ENCODE measurements at places on chromosomes 4 and X.

- peak; percentile 46 for DNase-seq
These were observed 26.9 kb downstream of the UTP14A start for GRCh38 chrX:129932821-129933321.

- DNase-seq = no peak
These were observed 101.5 kb downstream of the MXRA5 start for GRCh38 chrX:3244955-3245354.

DNA sequence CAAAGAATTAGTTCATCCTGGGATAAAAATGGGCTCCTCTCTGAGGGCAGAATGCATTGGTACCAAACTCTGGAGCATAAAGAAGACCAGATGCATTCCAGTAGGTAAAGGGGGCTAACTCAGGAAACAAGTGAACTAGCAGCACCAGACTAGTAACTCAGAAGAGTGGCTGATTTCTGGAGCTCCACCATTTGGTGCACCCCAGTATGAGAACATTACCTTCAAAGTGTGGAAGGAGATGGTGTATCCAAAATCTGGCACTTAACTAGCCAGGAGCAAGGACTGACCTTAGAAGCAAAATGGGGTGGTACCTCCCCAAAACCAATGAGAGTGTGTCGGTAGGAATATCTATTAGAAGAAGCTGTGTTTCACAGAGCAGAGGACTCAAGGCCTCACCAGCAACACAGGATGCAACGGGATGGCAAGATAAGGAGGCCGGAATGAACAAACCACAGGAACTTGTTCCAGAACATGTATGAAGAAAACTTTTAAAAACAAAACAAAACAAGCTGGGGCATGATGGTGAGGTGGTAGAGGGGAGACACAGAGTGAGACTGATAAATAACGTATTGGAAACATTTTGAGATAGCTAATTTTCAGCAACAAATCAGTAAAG lies 142.3 kb downstream of the INPP4B start:
- no peak for DNase-seq

- no peak for DNase-seq
These were observed 4.4 kb downstream of the GPC3 start for GRCh38 chrX:133980832-133981588.

DNA sequence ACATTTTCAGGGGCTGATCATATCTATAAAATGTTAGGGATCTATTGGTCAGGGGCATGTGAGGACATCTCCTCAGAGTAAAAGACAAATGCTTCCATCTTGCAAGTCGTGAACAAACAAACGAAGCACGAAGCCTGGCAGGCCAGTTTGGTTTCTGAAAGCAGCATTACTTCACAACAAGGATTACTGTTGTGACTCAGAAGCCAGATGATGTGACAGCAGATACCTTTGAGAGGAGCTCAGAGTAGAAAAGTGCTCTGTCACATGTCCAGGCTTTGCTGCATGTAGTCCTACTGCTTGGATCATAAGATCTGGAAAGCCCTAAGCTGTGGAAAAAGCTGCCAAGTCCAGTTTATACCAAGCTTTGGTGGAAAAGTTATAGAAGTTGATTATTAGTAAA lies 1827.2 kb downstream of the ARAP2 start:
- no peak for DNase-seq

DNA sequence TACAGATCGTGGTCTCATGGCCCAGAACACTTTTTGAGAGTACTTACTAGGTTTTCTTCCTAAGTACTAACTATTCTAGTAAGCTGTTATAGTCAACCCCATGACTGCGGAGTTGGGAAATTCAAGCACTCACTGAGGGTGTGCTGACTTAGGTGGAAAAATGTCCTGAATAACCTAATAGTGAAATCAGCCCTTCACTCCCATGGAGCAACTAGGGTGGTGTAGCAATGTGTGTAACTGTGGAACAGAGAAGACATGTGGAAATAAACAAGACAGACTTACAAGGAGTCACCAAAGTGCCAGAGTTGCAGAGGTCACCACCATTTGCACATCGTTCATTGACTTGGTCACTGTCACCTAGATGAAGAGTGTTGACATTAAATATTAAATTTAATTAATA lies 12.1 kb upstream of the VSIG4 start:
- no peak for DNase-seq

GRCh38 chr4:28241021-28241420 lies 1380.4 kb downstream of the STIM2 start:
- no peak for DNase-seq

DNA sequence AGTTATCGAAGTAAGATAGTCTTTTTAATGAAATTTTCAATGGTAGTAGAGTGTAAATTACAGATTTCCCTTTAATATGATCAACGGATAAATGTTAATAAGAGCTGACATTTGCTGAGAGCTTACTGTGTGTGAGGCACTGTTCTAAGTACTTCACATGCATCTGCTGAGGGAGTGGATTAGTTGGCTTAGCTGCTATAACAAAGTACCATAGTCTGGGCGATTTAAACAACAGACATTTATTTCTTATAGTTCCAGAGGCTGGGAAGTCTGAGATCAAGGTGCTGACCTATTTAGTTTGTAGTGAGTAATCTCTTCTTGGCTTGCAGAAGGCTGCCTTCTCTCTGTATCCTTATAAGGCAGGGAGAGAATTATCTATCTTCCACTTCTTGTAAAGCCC lies 174.3 kb downstream of the CEP135 start:
- DNase-seq = no peak

DNA sequence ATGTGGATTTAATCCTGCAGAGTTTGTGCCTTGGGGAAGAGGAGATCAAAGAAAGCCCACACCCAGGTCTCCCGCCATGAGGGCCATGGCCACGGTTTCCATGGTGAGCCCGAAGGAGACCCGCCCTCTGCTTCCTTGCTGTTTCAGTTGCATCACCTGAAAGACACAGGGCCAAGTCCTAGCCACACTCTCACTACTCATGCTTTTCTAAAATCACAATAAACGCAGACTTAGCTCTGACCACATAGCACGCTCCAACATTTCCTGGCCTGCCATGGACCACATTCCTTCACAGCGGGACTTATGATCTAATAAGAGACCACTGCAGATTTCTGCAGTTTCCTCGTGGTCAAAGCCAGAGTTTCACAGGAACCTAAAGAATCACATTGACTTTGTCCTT lies 426.0 kb upstream of the NR3C2 start:
- DNase-seq = no peak

DNA sequence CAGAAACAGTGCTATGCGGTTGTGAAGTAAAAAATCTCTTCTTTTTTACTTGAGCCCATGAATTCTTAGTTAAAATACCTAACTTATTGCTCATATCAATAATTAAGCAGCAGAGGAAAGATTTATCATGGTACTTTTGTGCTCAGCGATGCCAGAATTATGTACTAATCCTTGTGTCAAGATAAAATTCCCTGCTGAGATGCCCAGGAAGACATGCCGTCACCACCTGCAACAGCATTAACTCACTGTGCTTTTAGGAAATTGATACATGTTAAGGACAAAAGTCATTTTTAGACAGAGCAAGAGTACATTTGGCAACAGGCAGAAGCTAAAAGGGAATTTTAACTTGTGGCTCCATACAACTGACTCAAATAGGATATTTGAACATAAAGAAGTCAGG lies 138.9 kb downstream of the NPNT start:
- DNase-seq = no peak

GRCh38 chr4:16117164-16117563 lies 33.3 kb upstream of the PROM1 start:
- no peak for DNase-seq

DNA sequence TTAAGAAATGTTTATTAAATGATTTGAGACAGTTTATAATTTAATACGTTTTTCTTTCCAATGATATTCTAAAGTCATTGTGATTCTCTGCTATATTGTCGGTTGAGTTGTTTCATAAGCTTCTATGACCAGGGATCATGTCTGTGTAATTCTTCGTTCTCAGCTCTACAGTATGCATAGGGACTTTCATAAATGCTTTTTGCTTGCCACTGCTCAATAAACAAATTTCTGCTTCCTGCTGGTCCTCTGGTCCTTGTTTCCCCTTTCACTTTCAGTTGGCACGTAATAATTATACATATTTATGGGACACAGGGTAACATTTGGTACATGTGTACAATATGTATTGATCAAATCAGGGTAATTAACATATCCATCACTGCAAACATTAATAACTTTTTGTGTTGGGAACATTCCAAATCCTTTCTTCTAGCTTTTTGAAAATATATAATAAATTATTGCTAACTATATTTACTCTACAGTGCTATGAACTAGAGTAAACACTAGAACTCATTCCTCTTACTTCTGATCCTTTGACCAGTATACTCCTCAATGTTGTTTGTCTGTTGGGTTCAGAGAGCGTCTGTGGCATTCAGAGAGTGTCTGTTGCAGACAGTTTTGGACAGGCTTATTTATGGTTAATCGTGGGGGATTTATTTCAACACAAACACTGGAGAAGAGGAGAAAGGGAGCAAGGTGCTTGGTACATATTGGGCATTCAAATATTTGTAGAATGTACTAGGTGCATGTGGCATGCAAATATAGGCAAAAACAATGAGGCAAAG lies 68.3 kb upstream of the SPANXB1 start:
- DNase-seq = no peak

DNA sequence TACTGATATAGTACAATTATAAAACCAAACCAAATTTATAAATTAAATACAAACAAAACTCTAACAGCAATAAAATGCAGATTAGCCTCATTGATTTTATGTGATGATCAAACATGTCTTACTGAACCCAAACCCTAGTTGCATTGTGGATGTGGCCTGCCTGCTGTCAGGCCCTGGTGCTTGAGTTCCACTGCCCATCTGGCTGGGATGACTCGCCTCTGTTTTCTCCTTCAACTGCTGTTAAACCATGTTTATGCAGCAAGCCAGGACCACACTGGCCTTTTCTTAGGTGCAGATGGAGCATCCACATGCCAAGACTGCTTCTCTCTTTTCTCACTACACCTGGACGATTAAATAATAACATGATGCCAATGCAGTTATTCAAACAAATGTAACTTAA lies 22.6 kb downstream of the NAP1L5 start:
- DNase-seq = no peak

DNA sequence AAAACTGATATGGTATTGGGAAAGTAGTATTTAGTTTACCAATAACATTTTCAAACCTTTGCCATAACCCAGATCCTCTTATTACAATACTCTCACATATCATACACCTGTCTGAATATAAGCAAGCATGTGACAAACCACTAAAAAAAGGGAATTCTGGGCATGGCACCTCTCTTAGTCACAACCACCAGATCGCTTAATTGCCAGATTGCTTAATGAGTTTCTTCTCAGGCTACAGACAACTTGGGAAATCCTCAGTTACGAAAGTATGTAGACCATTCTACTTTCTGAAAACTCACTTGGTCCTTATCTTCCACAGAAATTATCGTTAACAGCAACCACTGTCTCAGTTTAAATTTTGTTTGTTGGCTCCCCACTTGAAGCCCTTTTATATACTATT lies 2.1 kb downstream of the NAF1 start:
- no peak for DNase-seq

DNA sequence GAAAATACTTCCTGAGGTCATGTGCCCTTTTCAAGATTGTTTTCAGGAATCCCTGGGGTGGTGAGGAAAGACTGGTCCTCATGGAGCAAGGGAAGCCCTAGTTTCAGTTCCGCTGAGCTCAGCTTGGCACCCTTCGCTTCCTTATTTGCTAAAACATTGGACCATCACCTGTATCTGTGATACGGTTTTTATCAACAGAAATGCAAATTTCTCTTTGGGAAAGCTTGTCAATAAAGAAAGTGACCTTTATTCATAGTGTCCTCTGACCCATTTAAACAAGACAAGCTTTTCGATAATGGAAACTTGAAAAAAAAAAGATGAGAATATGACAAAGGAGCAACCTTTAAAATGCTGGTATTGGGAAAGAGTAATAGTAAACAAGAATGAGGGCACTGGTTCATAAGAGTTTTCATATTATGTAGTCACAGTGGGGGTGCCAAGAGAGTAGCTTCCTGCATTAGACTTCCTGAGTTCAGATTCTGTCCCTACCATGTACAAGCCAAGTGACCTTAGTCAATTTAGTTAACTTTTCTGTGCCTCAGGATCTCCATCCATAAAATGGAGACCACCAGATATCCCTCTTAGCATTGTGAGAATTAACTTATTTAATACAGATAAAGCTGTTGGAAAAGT lies 57.0 kb upstream of the RAI2 start:
- DNase-seq = no peak

- no peak for DNase-seq
These were observed 886.9 kb downstream of the FAM133A start for GRCh38 chrX:94560930-94561329.

DNA sequence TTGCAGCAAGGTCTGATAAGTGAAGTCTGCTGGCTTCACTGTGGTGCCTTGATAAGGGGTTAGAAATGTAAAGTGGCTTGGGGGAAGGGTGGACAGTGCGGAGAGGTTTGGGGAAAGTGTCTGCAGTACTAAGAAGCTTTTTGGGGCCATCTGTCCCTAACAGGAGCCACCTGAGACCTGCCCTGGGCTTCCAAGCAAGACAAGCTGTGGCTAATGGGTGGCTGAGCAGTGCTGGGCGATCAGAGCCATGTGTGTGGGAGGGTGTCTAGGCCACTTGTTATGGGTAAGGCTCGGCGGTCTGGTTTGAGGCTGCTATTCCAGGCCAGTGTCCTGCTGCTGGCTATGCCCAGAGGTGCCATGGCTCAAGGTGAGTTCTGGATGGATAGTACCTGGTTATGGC lies 185.4 kb upstream of the MTMR8 start:
- no peak for DNase-seq

GRCh38 chr4:15765391-15765790 lies 12.7 kb upstream of the CD38 start:
- no peak for DNase-seq

GRCh38 chr4:17336986-17337385 lies 174.9 kb downstream of the QDPR start:
- DNase-seq = no peak

DNA sequence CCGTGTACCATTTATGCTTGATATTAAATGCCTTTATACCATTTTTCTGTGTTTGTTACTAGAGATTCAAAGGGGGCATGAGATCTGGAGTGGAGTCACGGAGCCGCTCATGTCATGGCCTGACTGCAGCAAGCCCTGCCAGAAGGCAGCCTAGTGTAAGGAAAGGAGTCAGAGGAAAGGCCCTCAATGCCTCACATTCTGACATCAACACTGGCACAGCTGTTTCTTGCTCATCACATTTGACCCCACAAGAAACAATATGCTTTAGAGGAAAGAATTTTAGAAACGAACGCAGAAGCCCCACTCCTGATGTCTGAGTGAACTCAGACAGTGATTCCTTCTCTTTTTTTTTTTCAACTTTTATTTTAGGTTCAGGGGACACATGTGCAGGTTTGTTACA lies 322.4 kb upstream of the CPEB2 start:
- no peak for DNase-seq

DNA sequence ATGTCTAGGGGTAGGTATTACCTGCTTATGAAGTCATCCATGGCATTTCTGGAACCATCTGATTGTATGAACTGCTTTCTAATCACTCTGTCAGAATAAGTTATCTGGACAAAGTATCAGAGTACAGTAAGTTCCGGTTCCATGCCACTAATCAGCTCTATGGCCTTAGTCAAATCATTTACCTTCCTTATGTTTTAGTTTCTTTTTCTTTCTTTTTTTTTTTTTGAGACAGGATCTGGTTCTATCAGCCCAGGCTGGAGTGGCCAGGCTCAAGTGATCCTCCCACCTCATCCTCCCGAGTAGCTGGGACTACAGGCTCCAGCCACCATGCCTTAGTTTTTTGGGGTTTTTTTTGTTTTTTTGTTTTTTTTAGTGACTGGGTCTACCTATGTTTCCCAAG lies 11.5 kb downstream of the XIAP start:
- no peak for DNase-seq

GRCh38 chr4:156247470-156247869 lies 293.8 kb upstream of the CTSO start:
- no peak for DNase-seq

Measured in right forelimb (tissue), 1 donor.